GM13977 (cell line): ENCODE measurements at places on chromosomes 6 and 20.

- no peak for DNase-seq
Measured at GRCh38 chr6:115602466-115602865, 458.2 kb downstream of the FRK start.

- no peak for DNase-seq
Measured at GRCh38 chr6:26021001-26021349, 58.4 kb downstream of the TRIM38 start.

DNA sequence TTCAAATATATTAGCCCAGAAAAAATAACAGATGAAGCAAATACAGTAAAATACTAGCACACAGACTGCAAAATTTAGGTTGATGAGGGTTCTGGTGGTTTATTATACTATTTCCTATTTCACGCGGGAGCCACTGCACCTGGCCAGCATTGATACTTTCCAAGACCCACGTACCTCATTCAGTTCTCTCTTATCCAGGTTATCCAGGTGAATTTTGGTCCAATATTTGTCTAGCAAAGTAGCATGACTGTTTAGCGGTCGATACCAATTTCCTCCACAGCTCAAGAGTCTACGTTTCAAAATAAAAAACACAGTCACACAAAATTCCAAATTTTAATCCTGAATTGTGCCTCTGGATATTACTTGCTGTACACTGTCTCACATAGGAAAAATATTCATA is 34.8 kb downstream of the MDN1 start:
- no peak for DNase-seq

GRCh38 chr6:166774770-166775169 is 147.7 kb upstream of the RPS6KA2 start:
- no peak for DNase-seq

DNA sequence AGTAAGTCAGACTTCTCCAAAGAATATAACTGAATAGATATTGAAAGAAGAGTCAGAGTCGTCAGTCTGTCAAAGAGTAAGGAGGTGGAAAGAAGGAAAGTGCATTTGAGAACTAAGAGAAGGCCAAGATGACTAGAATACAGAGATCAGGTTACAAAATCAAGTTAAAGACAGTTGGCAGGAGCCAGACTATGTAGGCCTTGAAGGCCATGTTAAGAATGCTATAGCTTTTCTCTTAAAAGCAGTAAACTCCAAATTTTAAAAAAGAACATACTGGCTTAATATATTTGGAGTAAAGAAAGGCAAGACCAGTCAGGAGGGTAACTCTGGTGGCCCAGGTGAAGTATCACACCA is 68.8 kb downstream of the IBTK start:
- DNase-seq = no peak

- DNase-seq = no peak
Measured at GRCh38 chr6:37700620-37700973, 2.9 kb upstream of the MDGA1 start.

GRCh38 chr6:30060606-30061091 is 416 bp upstream of the POLR1H start:
- DNase-seq = no peak

DNA sequence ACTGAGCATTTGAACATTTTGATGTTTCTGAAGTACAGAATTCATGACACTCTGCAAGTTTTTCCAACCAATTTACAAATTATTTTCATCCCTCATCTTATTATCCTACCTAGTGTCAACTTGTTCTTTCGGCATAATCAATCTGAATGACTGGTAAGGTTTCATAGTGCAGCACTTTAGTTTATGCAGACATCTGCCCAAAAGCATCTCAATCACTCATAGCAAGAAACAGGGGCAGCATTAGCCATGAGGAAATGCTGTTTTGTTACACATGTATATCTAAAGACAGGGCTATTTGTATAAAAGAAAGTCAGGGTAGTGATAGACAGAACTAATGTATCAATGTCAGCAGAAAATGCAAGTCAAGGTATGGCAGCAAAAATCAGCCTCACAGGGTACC is 378.1 kb upstream of the AGPAT4 start:
- no peak for DNase-seq

DNA sequence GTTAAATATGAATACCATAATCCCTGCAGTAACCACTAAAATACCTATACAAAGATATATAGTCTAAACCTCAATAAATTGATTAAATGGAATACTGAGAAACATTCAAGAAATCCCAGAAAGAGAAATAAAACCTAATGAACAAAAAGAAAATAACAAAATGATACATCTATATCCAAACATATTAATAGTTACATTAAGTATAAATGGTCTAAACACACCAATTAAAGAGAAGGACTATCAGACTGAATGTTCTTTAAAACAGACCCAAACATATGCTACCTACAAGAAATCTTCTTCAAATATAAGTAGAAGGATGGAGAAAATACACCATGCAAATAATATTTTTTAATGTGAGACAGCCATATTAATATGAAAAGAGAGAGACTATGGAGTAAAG is 22.0 kb downstream of the NINL start:
- DNase-seq = no peak

- no peak for DNase-seq
Measured at GRCh38 chr20:19427913-19428312, 215.5 kb downstream of the SLC24A3 start.

GRCh38 chr6:36098253-36098919 is 31.9 kb upstream of the MAPK13 start:
- DNase-seq = no peak

DNA sequence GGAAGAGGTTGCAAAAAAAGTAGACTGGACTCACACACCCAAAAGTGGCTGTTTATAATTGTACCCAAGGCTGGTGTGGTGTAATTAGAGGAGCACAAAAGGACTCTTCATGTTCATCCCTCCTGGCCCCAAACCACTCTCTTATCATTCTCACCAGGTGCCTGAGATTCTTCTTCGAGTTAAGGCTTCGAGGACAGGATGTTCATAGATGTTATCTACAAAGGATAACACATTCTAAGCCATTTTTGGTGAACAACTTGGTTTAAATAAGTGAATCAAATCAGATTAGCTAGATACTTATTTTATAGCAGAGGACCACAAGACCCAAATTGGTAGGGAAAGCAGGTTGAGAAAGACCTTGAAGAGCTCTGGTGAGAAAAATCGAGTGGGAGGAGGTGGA is 73.1 kb upstream of the SUPT3H start:
- DNase-seq = no peak

GRCh38 chr6:43331470-43331869 is 22.8 kb upstream of the CRIP3 start:
- no peak for DNase-seq

DNA sequence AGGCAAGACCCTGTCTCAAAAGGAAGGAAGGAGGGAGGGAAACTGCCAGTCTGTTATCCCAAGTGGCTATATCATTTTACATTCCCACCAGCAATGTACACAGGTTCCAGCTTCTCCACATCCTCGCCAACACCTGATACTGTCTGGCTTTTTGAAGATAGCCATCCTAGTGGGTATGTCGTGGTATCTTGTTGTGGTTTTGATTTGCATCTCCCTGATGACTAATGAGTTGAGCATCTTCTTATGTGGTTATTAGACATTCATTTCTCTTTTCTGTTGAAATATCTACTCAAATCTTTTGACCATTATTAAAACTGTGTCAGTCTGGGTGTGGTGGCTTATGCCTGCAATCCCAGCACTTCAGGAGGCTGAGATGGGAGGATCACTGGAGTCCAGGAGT is 47.9 kb upstream of the ARID1B start:
- no peak for DNase-seq

DNA sequence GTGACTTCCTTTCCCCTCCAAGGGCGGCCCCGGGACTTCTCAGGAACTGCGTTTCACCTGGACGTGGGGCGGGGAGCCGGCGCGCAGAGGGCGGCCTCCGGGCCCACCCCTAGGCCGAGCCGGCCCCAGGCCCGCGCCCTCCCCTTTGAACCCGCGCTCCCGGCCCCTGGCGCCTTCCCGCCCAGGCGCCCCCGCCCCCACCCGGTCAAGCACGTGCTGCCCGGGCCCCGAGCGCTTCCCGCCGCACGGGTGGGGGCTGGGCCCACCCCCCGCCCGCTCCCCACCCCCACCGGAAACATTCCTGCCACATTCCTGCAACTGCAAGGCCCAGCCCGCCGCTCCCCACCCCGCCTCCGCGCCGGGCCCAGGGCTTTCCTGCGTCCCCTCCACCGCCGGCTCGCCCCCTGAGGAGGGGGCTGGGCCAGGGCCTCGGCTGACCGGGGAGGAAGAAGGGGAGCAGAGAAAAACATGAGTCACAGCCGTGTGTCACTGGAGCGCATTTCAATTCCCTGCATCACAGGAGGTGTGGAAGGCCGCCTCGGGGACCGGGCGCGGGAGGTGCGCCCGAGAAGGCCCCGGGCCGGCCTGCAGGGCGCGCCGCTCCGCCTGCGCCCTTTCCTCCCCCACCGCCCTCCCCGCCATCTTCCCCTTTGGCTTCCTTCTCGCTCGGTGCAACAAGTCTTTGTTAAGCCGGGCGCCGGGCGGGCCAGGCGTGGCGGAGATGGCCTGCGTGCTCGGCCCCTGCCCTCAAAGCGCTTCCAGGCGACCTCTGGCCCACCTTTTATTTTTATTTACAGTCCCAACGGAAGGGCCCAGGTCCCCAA is 1.2 kb upstream of the HMGA1 start:
- peak; percentile 80 for DNase-seq

GRCh38 chr20:13936781-13937576 is 53.4 kb downstream of the SEL1L2 start:
- no peak for DNase-seq

DNA sequence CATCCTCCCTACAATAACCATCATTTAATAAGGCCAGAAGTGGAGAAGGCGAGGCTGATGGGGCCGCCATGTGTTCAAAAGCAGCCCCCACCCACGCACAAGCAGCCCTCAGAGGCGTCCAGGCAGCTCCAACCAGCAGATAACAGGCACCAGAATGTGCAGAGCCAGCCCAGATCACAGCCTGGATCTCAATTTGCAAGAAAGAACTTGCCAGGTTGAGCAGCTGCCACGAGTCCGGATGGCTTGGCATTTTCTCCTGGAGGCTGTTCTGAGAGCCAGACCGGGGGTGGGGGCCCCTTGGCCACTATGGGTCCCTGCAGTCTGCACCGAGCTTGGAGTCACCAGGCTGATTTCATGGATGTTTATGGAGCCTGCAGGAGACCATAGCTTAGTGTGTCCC is 338.1 kb downstream of the PREX1 start:
- no peak for DNase-seq

- no peak for DNase-seq
Measured at GRCh38 chr6:35168461-35168861, 27.3 kb upstream of the TCP11 start.

GRCh38 chr20:55782912-55783253 is 222.4 kb downstream of the CBLN4 start:
- no peak for DNase-seq

DNA sequence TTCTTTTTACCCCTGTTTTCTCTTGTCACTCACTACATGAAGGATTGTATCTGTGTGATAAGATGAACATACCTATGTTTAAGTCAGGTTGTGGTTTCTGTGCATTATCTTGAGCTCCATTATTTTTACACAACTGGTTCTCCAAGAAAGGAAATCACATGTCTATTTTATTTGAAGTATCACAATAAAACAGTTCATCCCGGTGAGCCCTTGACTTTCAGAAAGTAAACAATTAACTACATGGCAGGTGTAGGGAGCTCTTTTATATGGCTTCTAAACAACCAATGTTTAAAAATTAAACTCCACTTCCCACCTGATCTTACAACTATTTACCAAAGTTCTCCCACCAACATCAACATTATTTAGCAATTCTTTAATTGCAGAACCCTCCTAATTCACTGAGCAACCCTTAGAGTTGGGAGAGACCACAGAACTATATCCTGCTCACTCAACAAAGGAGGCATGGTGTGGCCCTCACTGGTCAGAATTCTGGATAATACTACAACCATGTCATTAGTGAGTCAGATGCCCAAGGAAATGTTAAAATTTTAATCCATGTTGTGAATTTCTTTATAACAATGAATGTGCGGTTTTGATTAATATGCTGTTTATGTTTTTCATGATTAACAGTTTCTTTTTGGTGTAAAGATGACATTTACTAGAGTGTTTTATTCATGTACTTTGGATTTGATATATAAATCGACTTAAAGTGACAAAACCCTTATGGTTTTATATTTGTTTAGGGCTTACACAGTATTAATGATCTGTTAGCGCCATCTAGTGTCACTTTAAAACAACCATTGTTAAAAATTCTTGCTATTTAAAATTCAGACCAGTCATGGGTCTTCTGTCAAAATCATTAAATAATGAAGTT is 50.0 kb upstream of the SCGN start:
- peak; percentile 40 for DNase-seq

DNA sequence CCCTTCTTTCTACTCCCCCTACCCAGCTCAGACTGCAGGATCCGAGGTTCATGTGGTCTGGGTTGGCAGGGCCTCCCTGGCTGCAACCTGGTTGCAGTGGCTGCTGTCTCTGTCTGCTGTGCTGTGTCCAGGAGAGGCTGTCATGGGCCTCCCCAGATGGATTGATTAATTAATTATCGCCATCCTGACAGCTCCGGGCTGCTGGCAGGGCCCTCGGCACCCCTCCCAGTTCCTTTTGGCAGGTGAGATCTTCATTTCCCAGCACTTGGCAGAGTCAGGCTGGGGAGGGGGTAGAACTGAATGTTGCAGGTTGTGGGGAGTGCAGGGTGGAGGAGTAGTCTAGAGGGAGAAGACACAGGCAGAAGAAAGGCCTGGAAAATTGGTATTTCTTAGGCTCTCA is 56.7 kb upstream of the ZFAND3 start:
- no peak for DNase-seq

DNA sequence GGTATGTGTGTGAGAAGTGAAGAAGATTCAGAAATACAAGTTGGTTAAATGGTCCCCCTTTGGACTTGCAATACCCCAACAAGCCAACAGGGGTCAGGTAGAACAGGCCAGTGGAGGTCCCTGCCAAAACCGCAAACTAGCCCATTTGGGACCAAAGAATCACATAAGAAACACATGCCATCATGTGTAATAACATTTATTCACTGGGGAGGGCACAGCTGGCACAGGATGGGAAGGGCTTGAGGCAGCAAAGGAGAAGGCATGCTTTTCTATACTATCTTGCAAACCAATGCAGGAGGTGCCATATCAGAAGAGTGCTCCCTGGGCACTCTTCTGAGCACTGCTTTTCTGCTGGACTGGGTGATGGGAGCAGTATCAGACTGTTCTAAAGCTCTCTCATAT is 116.1 kb upstream of the TRAF3IP2 start:
- DNase-seq = peak; percentile 32

GRCh38 chr6:138417493-138418117 is 13.6 kb downstream of the HEBP2 start:
- no peak for DNase-seq

- peak; percentile 56 for DNase-seq
Measured at GRCh38 chr20:5131502-5131901, 4.7 kb downstream of the CDS2 start.

DNA sequence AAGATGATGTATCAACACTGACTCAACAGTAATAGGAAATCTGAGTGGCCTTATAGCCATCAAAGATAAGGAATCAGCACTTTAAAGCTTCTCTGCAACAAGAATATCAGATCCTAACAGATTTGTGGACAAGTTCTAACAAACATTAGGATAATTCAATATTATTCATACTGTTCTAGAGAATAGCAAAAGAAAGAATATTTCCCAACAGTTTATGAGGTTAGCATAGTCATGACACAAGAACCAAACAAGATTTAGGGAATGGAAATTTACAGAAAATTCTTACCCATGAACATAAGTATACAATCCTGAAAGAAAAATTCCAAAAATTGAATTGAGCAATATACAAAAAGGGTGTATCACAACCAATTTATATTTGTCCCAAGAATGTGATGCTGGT is 64.3 kb upstream of the BTBD3 start:
- no peak for DNase-seq
